ENCODE measurements at places on chromosomes 12 and 14. TPM values are rescaled to one million over a fixed set of nuclear protein-coding genes. Genes with fewer than 3 reads are reported as not detected.

MMP17 gene
- total RNA-seq = 0.48 TPM

RPL10L gene
- total RNA-seq = not detected

- DNase-seq = no peak
These were observed 70.8 kb downstream of the DUSP6 start for GRCh38 chr12:89281539-89281867.

TAS2R8 gene
- not detected for total RNA-seq

- DNase-seq = peak; percentile 71
These were observed 35.6 kb downstream of the KRT76 start for GRCh38 chr12:52741375-52742195.

DNA sequence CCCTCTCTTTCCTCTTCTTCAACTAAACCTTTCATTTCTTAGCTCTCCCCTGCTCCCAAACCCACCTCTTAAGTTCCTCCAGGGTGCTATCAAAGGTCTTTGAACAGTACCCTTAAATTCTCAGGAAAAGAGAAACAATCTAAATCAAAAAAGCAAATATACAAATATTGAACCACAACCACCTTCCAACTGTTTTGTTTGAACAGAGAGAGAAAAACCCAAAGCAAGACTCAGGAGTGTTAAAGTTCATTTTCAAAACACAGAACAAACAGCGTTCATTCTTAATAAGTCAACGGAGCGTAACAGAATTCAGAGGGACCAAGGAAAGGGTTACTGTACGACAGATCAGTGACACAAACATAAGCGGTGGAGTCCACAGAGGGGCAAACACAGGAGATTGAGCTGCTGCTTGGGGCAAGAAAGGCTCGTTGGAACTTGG lies 73.3 kb downstream of the NDUFA12 start:
- no peak for DNase-seq

KCNK10 gene
- total RNA-seq = not detected

DNA sequence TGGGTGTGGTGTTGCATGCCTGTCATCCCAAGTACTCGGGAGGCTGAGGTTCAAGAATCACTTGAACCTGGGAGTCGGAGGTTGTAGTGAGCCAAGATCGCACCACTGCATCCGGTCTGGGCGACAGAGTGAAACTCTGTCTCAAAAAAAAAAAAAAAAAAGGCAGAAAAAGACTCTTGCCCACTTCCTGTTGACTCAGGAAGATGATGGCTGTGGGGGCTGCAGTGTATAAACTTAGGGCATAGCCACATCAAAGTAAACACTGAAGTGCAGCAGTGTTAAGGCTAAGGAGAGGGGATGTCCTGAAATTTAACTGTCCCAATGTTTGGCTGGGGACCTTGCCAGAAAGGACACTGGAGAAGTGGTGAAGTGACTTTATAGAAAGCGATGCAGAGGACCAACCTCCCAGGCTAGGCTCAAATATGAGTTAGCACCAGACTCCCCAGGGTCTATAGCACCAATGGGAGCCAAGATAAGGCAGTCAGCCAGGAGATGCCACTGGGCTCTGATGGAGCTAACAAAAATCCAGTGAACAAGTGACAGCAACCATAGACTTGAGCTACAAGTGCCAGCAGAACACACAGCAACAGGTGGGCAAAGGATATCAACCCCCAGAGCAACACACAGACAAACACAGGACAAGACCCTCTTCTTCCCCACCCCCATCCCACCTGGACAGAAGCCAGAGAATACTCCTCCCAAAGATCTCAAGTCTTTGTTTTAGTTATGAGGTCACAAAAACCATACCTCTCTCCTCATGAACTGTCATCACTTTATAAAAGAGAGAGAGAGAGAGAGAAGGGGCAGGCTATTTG lies 28.0 kb downstream of the NELL2 start:
- DNase-seq = peak; percentile 78

GPX2 gene
- total RNA-seq = not detected

PNN gene
- 75.3 TPM for total RNA-seq

ZDHHC22 gene
- not detected for total RNA-seq

- DNase-seq = no peak
These were observed 73.2 kb upstream of the MDM1 start for GRCh38 chr12:68405343-68405781.

GRCh38 chr12:127435439-127435838 lies 831.5 kb upstream of the TMEM132C start:
- no peak for DNase-seq

- no peak for DNase-seq
These were observed 54.0 kb downstream of the ADGRD1 start for GRCh38 chr12:131007740-131008117.

DNA sequence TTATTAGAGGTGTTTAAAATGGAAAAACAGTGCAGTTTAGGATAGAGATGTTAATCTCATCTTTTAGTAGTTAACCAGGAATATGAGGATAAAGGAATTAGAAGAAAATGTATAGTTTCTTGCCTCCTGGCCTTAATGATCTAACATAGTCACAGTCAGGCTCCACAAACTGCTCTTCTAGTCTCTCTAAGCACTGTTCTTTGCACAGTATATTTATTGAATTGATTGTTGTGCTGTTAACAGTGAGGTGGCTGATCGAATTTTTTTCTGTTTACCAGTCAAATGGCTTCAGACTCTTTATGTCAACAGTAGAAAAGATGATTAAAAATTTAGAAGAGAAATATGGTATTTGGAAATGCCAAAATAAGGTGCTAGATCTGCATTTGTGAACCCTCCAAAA lies 37.8 kb downstream of the ATF7IP start:
- DNase-seq = no peak

IL23A gene
- total RNA-seq = 11.0 TPM

SIX6 gene
- total RNA-seq = not detected

RHOJ gene
- not detected for total RNA-seq

BIN2 gene
- total RNA-seq = 214 TPM

DNA sequence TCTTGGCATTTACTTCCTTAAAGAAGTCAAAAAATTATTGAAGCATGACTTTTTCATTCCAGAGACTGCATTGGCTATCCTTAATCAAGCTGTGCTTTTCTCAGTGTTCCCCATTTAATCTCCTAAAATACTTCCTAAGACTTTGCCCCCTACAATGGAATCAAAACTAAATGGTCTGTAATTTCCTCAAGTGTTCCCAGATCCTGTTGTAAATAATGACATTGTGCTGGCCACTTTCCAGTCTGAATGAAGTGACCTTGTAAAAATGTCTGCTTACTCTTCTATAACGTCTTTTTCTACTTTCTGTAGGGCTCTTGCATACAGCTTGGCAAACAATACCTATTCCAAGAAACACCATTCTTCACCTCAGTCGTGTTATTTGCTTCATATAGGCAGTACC lies 45.3 kb upstream of the MBIP start:
- no peak for DNase-seq

RFLNA gene
- total RNA-seq = not detected

- no peak for DNase-seq
These were observed 1.7 kb downstream of the BTBD7 start for GRCh38 chr14:93331002-93331727.

TOMM20L gene
- total RNA-seq = not detected

DNA sequence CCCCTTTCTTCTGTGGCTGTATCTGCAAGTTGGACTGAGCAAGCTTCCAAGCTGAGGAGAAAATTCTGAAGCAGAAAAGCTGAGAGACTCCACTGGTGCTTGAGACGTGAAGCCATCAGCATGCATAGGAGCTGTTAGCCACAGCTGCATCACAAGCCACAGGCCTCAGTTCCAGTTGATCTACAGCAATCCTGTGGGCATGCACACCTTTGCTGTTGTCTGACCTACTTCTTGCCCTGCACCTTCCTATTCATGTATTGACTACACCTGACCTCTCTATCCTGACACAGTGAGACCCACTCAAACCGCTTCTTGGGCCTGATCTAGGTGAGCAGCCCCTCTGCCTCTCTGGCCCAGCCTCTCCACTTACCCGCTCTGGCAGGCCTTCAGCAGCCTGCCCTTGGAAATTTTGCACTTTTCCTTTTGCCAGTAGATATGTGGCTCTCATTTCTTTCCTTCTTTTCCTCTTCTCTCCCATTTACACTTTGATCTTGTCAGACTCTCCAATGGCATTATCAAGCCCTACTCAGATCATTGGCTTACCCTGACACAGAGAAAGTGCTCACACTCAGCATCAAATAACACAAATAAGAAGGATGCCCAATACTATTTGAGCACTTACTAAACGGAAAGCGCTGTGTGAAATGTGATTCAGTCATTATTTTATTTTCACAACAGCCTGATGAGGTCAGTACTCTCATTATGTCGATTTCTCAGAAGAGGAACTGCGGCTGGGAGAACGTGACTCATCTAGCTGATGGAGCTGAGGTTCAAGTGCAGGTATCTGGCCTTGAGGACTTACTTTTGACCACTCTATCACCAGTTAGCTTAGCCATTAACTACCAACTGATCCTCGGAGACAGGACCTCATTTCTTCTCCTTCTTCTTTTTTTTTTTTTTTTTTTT lies 21.9 kb upstream of the PTGR2 start:
- DNase-seq = peak; percentile 65

Data from activated CD4-positive, alpha-beta memory T cell treated with anti-CD3 and anti-CD28 coated beads, Interleukin-2, amount 10 ng/mL, durations not matched to agents 7 days and 5 days (primary cell).